ENCODE measurements at places on chromosomes 2 and 18.

- no peak for DNase-seq
Measured at GRCh38 chr2:241981076-241981700, 111.7 kb downstream of the RTP5 start.

DNA sequence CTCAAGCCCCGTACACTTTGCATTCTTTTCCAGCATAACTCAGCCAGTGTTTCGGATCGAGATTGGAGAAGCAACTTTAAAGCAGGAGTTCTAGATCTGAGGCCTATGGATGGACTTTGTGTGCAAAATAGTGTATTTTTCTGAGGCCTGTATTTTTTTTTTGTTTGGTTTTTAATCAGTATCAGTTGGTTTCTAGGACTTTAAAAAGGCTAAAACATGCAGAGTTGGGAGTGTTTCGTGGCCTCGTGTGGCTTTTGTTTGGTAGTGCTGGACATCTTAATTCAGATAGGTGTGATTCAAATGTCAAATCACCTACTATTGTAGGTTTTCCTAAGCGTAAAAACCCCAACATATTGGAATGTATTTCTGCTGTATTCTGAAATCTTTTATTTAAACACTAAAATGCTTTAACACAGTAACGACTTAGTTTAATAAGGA, 282 bp upstream of the PUS10 start:
- no peak for DNase-seq

DNA sequence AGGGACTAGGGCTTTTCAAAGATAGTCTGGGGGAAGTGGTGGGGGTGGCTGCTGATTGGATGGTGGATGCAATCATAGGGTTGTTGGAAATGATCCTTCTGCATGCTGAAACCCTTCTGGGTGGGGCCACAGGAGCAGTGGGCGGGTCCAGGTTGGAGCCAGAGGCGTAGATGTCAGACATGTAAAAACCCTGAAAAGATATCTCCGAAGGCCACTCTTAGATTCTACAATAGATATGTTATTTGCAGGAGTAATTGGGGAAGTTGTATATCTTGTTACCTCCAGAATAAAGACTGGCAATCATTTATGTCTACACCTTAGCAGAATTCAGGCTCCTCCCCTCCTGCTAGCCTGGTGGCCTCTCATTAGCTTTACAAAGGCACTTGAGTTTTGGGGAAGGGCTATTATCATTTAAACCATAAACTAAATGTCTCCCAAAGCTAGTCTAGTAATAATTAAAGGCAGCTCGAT, 8.2 kb upstream of the FAM98A start:
- DNase-seq = no peak

DNA sequence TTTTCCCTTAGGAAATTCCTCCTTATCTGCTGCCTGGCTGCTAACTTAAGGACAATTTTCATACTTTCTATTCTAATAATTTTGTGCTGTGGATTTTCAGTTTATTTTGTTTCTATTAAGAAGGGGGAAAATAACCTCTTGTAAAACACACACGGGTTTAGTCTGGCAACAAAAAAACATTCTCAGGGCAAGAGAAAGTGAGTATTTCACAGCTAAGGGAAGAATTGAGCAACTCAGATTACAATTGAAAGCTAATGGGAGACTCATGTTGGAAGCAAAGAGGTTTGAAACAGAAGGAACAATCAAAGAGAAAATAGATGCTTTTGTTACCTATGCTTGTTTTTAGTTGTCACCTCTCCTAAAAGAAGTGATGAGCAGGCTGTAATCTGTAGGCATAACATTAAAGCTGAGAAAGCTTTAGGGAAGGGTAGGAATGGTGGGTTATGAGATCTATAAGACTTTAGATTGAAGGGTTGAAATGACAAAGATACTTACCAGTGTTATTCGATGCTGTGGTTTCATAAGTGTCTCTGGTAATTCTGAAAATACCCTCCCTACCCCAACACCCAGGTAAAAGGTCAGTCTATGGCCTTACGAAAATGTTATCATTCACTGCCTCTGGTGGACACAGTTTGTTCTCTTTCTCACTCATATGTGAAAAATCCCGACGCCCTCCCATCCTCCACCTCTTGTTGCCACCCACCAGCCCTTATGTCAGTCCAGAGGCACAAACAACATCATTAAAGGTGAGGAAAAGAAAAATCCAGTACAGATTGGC, 510.9 kb downstream of the TXNL1 start:
- no peak for DNase-seq

DNA sequence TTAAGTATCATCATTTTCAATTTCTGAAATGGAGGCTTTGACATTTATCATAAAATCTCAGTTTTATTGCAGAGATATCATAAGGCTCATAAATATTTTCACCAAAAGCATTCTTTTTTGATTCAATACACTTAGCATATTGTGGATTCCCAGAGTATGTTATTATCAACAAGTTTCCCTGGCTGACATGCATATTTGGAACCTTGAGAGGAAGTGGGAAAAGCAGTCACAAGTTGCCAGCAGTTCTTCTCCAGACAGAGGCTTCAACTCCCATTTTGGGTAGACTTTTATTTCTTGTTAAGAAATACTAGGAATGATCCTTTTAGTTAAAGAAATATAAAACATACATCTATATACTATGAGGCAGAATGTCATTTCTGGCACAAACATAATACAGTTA, 236.5 kb downstream of the ASXL3 start:
- no peak for DNase-seq

DNA sequence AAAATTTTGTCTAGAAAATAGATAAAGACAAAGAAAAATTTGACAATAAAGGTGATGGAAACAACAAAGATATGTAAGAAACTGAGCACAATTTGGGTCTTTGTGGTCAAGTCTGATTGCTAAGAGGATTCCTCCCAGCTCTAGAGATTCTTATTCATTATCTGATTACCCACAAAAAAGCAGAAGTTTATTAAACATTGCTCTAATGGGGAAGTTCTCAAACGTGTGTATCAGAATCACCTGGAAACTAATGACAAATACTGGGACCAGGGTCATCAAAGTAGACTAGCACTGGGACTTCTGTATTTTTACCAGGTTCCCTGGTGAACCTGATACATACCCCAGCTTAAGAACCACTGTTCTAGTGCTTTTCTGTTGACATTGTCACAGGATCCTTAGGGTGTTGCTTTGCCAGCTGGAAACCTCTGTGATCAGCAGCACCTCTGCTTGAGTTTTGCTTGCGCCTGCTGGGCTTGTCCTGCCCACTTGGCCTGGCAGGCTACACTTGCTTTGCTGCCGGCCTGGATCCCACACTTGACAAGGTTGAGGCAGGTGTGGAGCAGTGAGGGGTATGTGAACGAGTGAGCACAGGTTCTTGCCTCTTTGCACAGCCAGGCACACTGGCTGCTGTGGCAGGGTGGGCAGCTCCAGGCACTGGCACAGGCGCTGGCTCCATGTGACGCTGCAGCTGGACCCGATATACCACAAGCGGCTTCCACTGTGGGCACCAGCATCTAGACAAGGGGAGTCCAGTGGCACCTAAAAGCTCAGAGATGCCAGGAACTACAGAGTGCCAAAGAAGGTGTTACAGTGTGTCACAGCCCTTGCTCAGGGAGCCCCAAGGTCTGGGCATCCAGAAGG, 6.2 kb upstream of the GORASP2 start:
- DNase-seq = no peak

DNA sequence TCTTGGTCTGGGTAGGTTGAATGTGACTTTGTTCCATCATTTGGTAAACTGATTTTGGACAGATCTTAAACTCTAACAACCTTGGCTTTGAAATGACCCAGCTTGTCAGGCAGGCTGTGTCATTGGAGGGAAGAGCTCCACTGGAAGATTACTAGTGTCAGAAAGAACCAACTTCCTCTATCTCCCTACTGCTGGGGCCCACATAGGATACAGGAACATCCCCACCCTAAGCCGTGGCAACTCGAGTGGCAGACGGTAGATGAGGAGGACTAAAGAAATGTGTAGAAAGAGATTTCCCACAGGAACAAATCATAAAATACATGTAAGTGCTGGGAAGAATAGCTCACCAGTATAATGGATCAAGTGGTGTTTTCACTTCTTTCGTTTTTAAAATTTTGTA, 4.3 kb upstream of the G6PC2 start:
- DNase-seq = no peak

DNA sequence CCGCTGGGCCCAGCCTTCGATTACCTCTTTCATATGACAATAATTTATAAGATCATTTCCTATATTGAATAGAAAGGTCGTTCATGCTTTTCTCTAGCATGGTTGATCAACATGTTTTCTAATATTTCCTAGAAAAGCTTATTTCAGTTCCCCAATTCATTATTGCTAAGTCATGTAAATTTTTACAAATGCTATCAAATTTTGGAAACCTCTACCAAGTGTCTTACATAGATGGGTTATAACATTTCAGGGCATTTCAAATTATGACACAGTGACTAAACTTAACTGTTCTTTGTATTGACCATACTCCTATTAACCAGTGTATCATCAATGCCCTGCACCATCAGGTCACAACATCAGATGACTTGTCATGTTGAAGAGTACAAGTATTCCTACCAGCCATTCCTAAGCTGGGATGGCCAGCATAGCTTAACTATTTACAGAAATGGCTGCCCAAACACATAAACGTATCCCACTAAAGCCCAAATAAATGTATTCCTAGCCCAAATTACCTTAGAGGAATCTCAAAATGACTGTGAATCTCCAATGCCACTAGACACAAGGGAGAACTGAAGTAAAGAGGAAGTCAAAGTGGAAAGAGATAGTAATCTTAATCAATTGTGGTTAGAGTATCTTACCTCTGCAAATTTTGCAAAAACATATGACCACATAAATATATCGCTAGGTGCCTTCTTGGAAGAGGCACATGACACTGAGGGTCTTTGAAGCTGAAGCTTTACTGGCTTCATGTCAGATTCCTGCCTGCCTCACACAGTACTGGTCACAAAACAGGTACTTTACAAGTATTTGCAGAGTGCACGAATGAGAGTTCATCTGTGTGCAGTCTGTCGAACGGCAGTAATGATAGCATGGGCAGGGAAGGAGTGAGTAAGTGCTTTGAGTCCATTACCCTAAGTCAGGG, 87.3 kb upstream of the TLK1 start:
- DNase-seq = no peak

- no peak for DNase-seq
Measured at GRCh38 chr2:80117401-80117800, 187.2 kb downstream of the LRRTM1 start.

DNA sequence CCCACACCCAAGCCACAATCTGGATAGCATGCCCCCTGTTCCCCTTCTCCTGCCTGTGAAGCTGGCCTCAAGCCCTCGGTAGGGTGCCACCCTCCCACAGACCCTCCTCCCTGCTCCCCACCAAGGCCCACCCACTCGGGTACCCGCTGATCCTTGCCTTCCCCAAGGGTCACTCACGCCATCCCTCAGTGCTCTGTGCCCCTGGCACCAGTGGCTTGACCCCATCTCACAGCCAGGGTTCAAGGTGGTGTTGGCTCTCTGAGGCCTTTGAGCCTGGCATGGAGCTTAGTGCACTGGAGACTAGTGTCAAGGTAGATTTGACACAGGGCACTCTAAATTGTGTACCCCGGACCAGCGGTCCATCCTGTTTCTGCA, 11.9 kb downstream of the ADRA2B start:
- no peak for DNase-seq

DNA sequence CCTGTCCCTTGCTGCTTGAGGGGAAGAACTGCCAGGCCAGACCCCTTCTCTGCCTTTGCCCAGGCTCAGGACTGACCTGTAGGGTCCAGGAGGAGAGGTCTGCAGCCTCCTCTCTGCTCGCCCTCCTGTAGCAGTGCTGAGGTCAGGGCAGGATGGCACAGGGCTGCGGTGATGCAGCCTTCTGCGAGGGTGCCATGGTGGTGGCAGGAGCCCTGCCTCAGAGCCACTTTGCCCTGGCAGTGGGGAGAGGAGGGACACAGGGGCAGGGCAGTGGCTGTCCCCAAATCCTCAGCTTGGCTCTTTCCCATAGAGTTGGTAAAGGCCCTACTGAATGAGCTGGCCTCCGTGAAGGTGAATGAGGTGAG, 884 bp downstream of the PROM2 start:
- DNase-seq = no peak

DNA sequence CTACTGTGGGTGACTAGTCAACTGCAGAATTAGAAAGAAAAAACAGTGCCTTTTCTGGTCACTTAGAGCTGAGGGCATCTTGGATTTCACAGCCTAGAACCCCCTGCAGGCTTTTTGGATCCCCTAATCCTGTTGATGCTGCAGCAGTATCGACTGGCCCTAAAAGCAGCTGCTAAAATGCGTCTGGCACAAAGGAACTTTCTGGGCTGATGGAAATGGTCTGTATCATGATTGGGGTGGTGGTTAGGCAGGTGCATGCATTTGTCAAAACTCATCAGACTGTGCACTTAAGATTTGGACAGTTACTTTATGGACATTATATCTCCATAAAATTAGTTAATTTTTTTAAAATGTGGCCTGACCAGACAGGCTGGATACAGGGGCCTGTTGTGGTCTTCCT, 149.8 kb downstream of the KLHL29 start:
- DNase-seq = no peak

GRCh38 chr2:199693861-199694260, 157.1 kb downstream of the FTCDNL1 start:
- no peak for DNase-seq

GRCh38 chr2:10894264-10894935, 17.3 kb upstream of the KCNF1 start:
- DNase-seq = no peak

GRCh38 chr2:48220501-48220900, 309.5 kb upstream of the STON1 start:
- DNase-seq = no peak

- no peak for DNase-seq
Measured at GRCh38 chr2:54029721-54030395, 59.1 kb upstream of the PSME4 start.

- no peak for DNase-seq
Measured at GRCh38 chr2:42969231-42970150, 177.1 kb upstream of the HAAO start.

GRCh38 chr2:68302281-68302875, 17.4 kb downstream of the CNRIP1 start:
- DNase-seq = no peak

- DNase-seq = no peak
Measured at GRCh38 chr2:36069074-36069473, 286.5 kb upstream of the CRIM1 start.

GRCh38 chr2:217784996-217785543, 217.7 kb downstream of the TNS1 start:
- no peak for DNase-seq
